ENCODE measurements at places on chromosomes 3 and 15.

GRCh38 chr3:138774529-138775253 lies 60.0 kb downstream of the PIK3CB start:
- DNase-seq = peak; percentile 92

GRCh38 chr3:186257866-186258265 lies 104.2 kb downstream of the DGKG start:
- no peak for DNase-seq

DNA sequence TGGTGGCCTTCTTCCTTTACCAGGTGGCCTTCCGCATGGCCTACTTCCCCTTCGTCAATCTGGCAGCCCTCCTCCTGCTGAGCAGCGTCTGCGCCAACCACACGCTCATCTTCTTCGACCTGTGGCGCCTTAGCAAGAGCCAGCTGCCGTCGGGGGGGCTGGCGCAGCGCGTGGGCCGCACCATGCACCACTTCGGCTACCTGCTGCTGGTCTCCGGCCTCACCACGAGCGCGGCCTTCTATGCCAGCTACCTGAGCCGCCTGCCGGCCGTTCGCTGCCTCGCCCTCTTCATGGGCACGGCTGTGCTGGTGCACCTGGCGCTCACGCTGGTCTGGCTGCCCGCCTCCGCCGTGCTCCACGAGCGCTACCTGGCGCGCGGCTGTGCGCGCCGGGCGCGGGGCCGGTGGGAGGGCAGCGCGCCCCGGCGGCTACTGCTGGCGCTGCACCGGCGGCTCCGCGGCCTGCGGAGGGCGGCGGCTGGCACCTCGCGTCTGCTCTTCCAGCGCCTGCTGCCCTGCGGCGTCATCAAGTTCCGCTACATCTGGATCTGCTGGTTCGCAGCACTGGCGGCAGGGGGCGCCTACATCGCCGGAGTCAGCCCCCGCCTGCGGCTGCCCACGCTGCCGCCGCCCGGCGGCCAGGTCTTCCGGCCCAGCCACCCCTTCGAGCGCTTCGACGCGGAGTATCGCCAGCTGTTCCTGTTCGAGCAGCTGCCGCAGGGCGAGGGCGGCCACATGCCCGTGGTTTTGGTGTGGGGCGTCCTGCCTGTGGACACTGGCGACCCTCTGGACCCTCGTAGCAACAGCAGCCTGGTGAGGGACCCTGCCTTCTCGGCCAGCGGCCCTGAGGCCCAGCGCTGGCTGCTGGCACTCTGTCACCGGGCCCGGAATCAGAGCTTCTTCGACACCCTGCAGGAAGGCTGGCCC lies 9.9 kb downstream of the DISP2 start:
- DNase-seq = peak; percentile 36

DNA sequence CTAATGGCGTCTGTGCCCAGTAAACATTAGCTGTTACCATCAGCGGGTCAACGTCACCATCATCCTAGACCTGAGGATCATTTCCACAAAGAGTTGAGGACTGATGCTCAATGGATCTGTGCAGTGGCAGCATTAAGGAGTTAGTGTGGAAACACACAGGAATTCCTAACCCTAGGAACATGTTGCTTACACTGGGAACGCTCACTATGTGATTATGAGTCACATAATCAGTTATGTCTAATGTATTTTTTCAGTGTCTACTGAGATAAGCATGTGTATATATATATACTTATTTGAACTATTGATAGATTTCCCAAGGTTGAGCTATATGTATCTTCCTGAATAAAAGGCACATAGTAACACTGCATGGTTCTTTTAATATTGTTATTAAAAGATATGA lies 19.0 kb downstream of the ARNT2 start:
- no peak for DNase-seq

GRCh38 chr3:38617137-38617536 lies 32.4 kb downstream of the SCN5A start:
- DNase-seq = no peak

- DNase-seq = no peak
Observed at GRCh38 chr3:14874784-14875183, 56.0 kb downstream of the FGD5 start.

DNA sequence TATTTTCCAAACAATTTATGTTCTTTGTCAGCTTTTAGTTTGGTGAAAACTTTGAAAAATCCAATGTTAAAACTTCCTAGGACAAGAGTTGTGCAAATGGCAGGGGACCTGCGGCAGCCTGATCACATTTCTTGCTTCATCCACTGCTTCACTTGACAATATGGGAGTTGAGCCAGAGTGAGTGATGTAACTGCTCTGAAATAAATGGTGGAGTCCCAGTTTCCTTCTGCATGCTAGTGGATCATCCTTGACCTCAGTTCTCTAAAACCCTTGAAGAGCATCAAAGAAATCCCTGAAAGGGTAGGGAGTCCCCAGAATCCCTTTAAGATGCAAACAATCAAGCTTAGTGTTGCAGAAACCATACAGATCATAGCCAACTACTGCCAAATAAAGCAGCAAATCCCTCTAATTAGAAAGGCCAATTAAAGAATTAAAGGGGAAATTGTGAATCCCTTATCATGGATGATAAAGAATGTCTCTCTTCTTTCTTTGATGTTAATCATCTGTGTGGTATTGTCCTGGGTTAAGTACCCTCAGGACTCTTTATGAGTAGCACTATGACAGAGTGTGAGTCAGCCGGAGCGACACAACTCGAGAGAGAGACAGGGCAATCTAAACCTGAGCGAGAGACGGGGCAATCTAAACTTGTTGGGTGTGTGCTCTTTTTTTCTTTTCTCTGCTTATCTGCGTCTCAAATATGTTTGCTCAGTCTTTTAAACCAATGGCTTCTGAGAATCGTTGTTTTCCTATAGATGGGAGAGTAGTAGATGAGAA lies 41.8 kb upstream of the GAP43 start:
- DNase-seq = no peak

DNA sequence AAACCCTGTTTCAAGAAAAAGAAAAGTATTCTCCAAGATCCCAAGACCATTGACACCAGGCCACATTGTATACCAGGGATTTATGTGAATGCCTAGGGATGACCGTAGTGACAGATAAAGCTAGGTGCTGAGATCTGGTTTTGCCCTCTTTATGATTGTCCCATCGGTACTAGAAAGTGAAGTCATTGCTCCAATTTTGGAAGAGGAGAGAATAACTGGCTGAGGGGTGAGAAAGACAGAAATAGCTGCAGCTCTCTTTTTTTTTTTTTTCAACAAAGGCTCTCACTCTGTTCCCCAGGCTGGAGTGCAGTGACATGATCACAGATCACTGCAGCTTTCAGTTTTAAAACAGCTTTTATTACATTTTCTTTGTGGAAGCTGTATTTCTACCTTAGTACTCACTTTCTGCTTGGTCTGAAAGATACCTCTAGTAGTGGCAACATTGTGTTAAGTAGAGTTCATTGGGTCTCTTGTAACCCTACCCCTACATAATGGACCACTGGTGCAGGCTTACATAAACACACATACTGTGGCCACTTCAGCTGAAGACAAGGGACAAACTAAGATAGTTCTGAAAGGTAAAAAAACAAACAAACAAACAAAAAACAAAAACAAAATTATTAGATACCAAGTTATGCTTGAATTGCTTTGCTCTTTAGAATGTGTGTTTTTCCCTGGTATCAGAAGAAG lies 18.0 kb downstream of the ZSCAN29 start:
- DNase-seq = no peak

DNA sequence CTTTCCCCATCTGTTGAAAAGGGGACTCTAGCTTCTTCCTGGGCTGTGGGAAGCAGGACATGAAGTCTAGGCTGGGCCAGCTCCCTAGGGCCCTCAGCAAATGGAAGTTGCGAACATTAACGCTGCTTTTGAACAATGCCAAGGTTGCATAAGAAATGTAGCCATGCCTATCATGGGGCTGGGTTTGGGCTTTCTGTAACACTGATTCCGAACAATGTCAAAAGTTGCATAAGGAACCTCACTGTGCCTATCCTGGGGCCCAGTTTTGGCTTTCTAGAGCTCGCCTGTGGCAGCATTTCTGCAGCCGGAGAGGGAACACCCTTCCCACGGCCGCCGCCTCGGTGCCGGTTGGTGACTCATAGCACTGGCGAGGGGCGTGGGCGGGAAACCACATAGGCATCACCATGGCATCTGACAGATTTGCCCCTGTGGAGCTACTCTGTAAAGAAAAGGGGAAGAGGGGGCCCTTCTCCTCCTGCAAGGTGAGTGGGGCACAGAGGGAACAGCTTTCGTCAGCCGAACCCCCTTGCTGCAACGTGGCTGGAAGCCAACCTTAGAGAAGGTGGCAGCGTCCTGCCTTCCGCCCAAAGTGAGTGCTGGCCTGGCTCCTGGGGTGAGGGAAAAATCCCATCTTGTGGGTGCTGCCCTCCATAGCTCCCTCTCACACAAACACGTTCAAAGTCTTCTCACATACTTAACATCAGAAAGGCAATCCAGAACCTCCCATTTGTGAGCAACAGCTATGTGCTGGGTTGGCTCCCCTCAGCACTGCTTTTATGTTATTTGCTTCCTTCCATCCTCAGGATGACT lies 46.6 kb upstream of the ATP2B2 start:
- peak; percentile 6 for DNase-seq

GRCh38 chr3:58719684-58720083 lies 53.1 kb upstream of the FAM3D start:
- DNase-seq = no peak

- DNase-seq = no peak
Observed at GRCh38 chr3:77746892-77747291, 707.0 kb downstream of the ROBO2 start.

DNA sequence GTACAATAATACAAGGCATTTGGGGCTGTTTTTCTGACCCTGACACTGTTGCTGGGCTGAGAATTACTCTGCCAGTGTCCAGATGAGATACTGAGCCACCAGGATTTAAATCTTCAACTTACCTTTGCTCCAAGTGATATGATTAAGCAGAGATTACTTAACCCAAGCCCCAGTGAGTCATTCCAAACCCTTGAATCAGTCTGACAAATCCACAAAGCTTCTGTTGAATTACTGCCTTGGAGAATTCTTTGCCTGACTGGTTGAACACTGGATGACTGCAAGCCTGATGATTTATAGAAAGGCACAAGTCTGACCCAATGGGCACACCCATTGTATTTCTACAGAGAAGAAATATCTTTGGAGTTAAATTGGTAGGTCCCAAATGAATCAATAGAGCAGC lies 88.2 kb upstream of the TSC22D2 start:
- DNase-seq = peak; percentile 40

- DNase-seq = no peak
Observed at GRCh38 chr3:128068156-128068620, 16.0 kb downstream of the SEC61A1 start.

DNA sequence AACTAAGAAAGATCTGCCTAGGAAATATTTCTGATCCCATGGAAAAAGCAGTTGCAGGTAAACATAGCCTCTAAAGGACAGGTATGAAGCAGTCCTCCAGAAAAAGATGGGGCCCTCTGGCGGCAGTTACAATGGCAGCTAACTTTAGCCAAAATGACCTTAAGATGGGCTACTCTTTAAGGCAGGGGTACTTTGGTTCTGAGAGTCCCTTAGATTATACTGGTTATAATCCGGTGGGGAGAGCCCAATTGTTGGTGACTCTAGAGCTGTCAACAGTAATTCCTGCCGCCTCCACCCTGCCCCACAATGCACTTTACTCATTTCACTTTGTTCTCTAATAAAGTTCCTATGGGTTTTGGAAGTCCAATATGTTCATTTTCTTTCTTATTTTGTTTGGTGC lies 412.8 kb upstream of the WNT5A start:
- no peak for DNase-seq

DNA sequence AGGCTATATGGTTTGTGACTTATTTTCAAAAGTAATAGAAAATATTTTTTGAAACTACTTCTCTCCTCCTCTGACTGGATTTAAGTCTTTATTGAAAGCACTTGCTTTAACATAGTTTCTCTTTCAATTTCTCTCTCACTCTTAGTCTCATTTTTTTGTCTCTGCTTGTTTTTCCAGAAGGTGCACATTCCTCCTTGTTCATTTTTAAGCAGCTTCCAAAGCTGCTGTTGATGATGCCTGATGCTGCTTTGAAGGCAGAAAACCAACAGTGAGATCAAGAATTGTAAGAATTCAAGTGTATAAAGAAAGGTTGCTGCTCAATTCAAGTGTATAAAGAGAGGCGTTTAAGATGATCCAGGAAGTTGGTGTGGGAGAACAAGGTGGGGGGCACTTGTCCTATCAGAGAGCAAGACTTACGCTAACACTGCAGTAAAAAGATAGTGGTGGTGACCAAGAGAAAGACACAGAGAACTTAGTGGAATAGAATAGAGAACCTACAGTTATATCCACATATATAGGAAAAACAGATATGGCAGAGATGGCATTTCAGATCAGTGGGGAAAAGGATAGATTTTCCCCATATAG lies 12.1 kb downstream of the NR2C2 start:
- DNase-seq = no peak

DNA sequence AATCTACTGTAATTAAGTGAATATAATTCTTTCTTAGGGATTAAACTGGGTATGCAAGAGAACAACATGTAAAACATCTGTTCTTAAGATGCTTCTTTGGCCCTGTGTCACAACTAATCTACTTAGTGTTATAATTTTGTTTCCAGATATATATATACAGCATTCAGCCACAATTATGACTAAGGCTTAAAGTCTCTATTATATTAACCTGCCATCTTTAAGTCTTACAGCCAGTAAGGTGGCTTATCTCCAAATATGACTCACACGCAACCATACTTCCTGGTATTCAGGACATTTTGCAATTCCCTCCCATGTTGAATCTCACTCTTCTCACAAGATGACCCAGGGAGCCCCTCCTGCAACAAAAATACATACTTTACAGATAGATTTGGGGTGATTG lies 6.6 kb upstream of the KBTBD8 start:
- DNase-seq = no peak

- DNase-seq = no peak
Observed at GRCh38 chr3:136860541-136860940, 1.5 kb upstream of the NCK1 start.

GRCh38 chr3:186534113-186534669 lies 10.0 kb downstream of the CRYGS start:
- DNase-seq = no peak

DNA sequence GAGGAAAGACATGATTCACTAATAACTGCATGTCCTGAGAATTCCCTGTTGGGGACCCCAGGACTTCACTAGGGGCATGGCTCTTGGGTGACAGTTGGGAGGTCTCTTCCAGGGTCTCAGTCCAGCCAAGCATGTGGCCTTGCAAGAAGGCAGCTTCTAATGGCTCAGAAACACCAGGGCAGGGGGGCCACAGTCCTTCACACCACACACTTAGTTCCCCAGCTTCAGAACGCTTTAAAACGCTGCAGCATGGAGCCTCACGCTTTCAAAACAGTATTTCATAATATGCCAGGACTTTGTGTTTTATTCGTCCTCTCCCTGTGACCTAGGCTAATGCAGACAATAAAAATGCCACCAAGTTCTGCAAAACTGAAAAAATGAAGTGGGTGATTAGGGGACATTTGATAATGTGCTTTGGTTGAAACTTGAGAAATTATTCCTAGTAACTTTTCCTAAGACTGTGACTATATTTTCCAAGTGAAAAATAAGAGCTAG lies 48.4 kb upstream of the LIMD1 start:
- no peak for DNase-seq
